ENCODE measurements at places on chromosomes 3 and 15.

- DNase-seq: no peak
Measured at GRCh38 chr3:172643506-172644179, 67.2 kb downstream of the NCEH1 start.

- no peak for DNase-seq
Measured at GRCh38 chr3:196501316-196502044, 2.1 kb downstream of the RNF168 start.

DNA sequence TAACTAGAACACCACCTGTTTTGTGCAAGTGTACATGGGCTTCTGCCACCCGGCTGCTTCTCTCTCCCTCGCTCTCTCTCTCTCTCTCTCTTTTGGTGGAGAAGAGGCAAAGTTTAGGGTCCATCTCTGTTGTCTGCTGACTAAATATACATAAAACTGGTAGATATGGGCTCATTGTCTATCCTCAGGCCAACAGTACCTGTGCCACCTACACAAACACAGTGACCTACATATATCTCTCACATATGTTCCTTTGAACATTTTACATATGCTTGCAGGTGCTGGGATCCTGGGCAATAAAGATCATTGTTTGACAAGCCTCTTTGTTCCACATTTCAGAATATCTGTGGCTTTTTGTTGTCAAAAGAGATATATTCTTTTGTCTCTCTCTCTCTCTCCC lies 256.3 kb upstream of the KCNH8 start:
- DNase-seq: no peak

DNA sequence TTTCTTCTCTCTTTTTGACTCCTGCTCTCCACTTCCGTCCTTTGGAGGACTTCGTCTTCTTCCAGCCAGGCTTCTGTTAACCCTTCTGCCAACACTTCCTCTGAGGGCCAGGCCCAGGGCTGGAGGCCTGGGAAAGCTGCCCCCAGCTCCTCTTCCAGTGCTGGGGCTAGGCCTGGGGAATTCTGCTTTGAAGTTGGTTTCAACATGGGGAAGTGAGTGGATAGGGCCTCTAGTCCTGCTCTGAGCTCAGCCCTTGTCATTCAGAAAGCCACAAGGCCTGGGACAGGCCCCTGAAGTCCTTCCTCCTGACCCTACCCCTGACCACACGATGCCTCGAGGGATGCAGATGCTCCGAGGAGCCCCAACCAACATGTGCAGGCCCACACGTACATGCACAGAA lies 53.9 kb upstream of the HERC1 start:
- DNase-seq: no peak

DNA sequence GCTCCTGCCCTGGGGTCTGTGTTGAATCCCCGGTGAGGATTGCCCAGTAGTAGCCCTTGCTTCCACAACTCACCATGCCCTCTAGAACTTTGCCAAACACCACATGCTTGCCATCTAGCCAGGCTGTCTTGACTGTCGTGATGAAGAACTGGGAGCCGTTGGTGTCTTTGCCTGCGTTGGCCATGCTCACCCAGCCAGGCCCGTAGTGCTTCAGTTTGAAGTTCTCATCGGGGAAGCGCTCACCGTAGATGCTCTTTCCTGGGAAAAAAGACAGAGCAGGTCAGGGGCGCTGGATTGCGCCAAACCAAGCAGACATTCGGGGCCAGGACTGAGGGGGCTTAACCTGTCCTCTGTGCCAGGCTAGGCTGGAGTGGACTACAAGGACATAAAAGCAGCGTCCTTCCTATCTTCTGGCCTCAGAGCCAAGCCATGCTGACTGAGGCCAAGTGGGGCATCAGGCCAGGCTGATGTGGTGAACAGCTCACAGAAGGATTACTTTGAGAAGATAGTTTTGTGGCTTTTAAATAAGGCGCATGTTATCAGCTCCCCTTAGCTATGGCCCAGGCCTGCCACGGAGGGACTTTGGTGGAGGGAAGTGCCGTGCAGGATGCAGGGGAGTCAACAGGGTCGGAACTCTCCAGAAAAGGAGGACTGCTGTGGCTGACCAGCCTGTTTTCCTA lies 5.3 kb downstream of the SNX22 start:
- DNase-seq: no peak

- DNase-seq: no peak
Measured at GRCh38 chr15:73324496-73325170, 44.1 kb downstream of the HCN4 start.

DNA sequence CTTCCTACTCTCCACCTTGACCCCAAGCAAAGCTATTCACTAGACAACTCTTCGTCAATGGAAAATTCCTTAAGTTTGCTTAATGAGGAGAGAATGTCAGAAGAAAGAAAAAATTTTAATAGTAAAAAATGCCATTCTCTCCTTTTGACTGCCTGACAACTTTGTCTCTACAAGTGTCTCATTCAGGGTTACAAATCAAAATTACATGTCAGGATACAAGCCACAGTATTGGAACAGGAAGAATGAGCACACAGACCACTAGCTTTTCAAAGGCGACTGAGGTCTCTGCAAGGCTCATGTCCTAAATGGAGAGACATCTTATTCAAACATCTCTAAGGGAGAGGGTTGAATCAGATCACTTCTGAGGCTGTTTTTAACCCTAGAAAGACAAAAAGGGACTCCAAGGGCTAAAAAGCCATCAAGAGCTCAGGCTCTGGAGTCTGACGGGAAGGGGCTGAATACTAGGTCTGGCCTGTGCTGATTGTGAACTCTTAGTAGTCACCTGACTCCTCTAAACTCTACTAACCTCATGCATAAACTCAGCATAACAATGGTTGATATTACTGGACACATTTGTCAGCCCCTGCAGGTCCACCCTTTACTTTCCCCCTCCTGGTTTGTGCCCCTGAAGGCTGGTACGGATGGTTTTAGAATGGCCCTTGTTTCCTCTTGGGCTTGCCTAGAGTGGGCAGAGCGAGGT lies 12.8 kb upstream of the MEIS2 start:
- no peak for DNase-seq

DNA sequence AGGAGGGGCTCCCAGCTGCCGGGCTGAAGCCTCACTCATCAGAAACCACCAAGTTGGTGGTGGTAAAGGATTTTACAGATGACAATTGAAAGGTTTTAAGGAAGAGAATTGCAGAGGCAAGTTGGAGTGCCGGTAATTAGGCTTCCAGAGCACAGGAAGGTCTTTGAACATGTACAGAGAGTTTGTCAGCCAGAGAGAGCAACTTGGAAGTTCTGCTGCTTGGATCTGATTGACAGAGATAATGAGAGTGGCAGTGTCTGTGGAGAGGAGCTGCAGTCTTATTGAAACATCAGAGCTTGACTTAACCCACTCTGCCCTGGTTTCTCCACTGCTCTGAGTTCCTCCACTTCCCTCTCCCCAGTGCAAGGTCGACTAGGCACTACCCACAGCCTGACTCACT lies 448.6 kb downstream of the EPHB1 start:
- no peak for DNase-seq

- DNase-seq: peak; percentile 33
Measured at GRCh38 chr15:91559066-91559465, 294.4 kb upstream of the SLCO3A1 start.

GRCh38 chr3:6679510-6679909 lies 181.4 kb upstream of the GRM7 start:
- DNase-seq: no peak

GRCh38 chr3:9686050-9686550 lies 17.5 kb upstream of the CPNE9 start:
- no peak for DNase-seq

DNA sequence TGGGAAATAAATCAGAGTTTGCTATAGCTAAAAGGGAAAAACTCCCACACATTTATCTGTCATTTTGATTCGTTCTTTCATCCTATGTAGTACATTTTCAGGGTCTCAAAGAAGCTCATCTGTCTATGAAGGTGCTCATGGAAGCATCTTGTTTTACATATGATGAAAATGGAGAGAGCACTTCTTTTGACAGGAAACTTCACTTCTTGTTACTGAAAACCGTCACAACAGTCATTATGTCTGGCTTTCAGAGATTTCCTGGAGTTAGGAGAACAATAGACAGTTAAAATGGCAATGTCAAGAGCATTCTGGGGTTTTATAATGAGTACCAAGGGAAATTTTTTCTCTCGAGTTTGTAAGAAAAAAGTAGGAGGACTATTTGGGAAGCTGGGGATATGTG lies 83.3 kb downstream of the TMEM108 start:
- DNase-seq: no peak

- DNase-seq: no peak
Measured at GRCh38 chr15:46213551-46213950, 578.7 kb downstream of the SQOR start.

GRCh38 chr3:24450160-24450907 lies 44.3 kb downstream of the THRB start:
- DNase-seq: no peak

DNA sequence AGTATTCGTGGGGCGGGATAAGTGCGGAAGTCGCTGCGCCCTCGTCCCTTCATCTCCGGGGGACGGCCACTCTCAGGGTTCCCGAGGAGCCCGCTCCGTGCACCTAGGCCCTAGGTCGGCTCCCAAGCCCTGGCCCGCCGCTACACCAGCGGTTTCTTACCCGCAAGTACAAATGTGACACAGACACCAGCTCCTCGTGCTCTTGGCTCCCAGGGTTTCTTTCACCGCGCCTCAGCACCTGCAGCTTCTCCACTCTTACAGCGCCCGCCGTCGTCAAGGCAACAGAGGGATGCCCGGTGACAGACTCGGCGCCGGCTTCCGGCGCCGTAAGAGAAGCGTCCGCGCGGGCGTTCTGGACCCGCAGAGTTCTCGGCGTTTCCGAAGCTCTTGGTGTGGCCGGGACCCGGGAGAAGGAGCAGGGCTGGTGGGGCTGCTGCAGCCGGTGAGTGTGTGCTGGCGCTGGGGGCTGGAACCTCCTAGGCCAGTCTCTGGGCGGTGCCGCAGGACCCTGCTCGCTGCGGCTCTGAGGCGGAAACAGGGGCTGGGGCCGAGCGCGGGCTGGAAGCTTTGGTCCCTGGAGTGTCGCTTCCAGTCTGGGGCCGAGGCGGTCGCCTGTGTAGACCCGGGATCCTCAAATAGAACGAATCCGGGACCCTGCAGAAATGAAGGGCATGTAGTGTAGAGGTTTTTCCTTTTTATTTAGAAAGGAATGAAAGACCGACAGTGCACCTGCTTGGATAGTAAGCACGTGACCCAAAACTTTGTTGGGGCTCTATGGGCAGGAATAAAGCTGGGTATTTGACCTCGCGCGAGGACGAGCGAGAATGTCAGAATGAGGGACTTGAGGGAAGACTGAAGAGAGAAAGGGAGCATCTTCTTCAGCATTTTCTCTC lies 155.4 kb upstream of the GOLGA6L4 start:
- DNase-seq: peak; percentile 60

DNA sequence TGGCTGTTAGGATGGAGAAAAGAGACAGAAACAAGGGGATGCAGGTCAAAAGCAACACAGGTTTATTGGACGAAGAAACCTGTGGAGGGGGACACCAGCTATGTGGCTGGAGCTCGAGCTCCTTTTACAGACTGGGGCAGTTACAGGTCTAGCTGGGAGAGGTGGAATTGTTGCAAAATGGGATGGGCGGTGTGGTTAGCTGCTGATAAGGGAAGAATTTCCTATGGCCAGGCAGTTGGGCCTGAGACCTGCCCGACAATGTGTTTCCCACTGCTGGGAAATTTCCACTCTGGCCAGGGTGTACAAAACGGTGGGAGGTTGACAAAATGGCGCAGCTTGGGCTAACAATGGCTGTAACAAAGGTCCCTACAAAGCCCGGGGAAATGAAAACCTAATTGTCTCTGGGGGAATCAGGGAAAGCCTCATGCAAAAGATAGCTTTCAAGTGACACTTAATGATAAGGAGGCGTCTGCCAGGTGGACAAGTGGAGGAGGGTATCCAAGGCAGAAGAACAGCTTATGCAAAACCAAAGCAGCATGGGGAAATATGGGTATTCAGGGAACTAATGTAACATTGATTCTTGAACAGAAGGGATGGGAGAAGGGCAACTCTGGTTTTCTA lies 137.4 kb upstream of the SGO1 start:
- no peak for DNase-seq

- DNase-seq: no peak
Measured at GRCh38 chr3:35500641-35501350, 138.5 kb upstream of the ARPP21 start.

GRCh38 chr15:37044915-37045648 lies 55.3 kb downstream of the MEIS2 start:
- no peak for DNase-seq

DNA sequence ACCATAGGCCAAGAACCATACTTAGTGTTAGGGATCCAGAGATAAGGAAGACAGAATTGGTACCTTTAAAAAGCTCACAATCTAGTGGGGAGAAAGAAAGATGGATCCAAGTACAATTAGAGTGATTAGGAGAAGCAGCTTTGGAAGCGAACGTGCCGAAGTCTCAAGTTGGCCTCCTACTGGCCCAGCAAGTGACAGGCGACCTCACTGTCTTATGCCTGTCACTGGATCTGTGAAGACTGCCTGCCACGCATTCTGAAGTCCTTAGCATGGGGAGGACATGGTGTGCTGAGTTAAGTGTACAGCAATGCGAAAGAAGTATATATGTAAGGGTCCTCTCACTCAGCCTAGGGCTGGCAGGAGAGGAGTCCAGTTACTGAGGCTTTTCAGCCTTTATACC lies 141.0 kb downstream of the GABRB3 start:
- DNase-seq: no peak

DNA sequence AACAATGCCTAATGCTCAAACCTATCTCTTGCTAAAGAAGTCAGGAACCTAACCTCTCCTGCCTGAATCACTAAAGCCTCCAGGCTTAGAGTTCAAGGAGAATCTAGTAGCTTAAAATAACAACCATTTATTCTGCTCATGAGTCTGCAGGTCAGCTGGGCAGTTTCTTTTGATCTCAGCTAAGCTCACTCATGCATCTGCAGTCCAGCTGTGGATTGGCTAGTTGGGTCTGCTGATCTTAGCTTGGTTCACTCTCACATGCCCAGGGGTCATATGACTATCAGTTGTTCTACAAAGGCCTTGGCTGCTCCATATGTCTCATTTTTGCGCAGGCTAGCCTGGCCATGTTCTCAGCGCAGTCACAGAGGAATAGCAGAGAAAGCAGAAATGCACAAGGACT lies 109.2 kb upstream of the STT3B start:
- DNase-seq: no peak

- no peak for DNase-seq
Measured at GRCh38 chr3:174308736-174309135, 550.4 kb upstream of the NAALADL2 start.

GRCh38 chr3:38552364-38552763 lies 56.2 kb downstream of the EXOG start:
- DNase-seq: no peak

DNA sequence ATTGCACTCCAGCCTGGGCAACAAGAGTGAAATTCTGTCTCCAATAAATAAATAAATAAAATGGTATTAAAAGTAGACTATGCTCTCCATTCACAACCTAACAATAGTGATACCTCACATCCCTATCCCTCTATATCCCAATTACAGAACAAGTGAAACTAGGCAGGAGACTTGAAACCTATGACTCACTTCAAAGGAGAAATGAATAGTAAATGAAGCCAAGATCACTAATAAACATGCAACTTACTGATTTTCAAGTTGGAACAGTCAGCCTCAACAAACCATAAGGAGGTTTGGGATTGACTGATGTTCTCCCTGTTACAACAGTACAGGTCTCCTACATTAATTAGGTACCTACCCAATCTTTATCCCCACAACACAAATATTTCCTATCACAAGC lies 103.4 kb downstream of the GSK3B start:
- no peak for DNase-seq

Measured in occipital lobe (tissue), 3 donors.